IPS-NIHi11 (cell line): ENCODE measurements at places on chromosomes 6 and 20.

DNA sequence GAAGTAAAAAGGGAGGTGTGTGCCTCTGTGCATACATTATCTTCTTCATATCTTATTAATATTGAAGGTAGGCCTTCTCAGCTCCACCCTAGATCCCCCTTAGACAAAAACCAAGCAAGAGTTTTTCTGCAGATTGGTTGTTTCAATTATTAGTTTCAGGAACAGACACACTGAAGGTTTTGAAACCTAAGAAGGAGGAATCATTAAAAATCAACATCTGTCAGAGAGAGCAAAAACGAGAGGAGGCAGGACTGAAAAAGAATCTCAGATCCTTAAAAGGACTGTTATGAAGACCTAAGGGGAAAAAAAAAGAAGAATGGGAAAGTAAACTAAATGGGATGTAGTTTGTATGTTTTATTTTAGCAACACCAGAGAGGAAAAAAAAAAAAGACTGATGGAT, 560.8 kb upstream of the JAG1 start:
- no peak for DNase-seq

DNA sequence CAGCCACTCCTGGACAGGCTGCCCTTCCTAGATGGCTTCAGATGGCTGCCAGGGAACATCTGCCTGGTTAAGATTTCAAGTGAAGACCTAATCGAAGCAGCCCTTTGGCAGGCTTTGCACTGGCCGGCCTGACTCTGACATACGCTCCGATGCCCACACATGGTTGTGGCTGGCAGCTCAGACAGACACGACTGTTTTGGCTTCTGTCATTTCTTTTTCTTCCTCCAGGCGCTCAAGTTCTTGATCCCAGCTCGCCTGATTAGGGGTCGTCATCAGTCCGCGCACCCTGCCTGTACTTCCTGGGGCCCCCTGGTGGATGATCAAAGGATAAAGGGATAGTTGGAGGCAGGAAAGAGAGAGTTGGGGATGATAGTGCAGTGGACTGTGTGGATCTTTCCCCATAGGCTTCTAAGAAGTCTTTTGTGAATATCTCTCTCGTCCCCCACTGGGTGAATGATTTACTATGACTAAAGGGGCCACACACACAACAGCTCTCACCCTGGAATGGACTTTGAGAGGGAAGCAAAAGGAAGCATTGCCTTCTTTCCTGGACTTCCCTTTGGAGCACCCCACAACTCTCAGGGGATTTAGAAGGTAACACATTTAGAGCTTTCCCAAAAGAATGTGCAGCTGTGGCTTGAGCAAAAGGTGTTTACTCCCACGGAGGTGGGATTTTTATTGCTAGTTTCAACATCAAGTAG, 21.4 kb upstream of the TRAM2 start:
- peak; percentile 87 for DNase-seq

DNA sequence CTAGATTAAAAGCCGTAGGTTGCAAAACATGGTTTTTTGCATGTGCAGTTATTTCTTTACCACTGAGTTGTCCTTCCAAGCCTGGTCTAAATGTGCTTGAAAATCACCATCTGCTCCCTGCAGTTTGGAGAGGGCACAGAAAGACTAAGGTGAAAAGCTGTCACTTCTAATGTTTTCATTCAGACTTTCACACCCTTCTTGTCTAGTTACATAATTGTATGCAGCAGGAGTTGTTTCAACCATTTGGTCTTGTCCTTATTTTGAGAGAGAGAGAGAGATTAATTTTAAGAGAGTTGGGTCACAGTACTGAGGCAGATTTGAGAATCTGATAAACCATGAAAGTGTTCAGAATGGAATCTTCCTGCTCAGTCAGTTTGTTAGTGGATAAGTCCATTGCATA, 82.5 kb downstream of the ARID1B start:
- DNase-seq: no peak

- DNase-seq: no peak
These were observed 301.5 kb downstream of the CLIC5 start for GRCh38 chr6:45714006-45714730.

DNA sequence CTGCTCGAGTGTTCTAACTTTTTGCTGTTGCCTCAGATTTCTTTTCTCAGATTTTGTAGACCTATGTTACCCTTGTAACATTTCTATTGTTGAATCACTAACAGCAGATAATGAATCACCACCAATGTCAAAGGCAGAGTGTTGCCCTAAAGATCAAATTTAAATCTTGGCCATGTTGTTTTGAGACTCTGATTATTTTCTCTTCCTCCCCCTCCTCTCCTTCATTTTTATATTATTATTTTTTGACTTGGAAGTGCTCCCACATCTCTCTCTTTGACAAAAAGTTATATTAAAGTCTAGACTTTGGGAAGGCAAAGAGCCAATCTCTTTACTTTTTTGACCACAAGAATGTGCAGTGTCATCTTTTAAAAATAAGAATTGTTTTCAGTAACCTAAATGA, 422.7 kb downstream of the NKAIN2 start:
- no peak for DNase-seq

DNA sequence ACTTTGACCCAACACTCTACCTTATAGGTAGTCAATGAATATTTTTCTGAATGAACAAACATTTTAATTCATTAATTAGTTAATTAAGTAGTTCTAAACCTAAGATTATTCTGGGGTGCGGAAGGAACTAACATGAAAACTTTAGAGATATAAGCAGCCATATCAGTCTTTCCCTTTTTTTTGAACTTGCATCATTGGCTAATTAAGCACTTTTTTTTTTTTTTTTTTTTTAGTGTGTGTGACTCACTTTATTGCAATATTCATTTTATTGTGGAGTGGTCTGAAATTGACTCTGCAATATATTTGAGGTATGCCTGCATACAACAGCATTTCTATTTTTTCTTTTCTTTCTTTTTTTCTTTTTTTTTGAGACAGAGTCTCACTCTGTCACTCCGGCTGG, 21.8 kb upstream of the AMD1 start:
- DNase-seq: no peak

- DNase-seq: no peak
These were observed 9.3 kb downstream of the SERAC1 start for GRCh38 chr6:158158748-158159147.
